Immature natural killer cell (primary cell): ENCODE measurements at places on chromosomes 3 and 15. TPM values are rescaled to one million over a fixed set of nuclear protein-coding genes. Genes with fewer than 3 reads are reported as not detected.
A peak's percentile ranks its signal among the peaks of the same experiment; 100 is the strongest.

The CADM2 gene
- polyA plus RNA-seq: 0.64 TPM

The ABHD6 gene
- 8.5 TPM for polyA plus RNA-seq

GRCh38 chr15:66570327-66570726 lies 4.5 kb upstream of the LCTL start:
- no peak overlapping the region for H3K4me3 ChIP-seq
- H3K4me1 ChIP-seq: no peaks in the 10 kb centered on the region
- no peaks in the 10 kb centered on the region for H3K36me3 ChIP-seq
- no peak for DNase-seq

GRCh38 chr3:177824841-177825240 lies 627.6 kb upstream of the TBL1XR1 start:
- no peak overlapping the region for H3K4me3 ChIP-seq
- H3K36me3 ChIP-seq: no peaks in the 10 kb centered on the region
- H3K27me3 ChIP-seq: no peaks in the 10 kb centered on the region

The LARP6 gene
- polyA plus RNA-seq: not detected

GRCh38 chr3:110886222-110886893 lies 185.3 kb upstream of the NECTIN3 start:
- H3K27me3 ChIP-seq: no peaks in the 10 kb centered on the region
- no peak for DNase-seq
- no peak overlapping the region for H3K4me3 ChIP-seq
- H3K36me3 ChIP-seq: no peaks in the 10 kb centered on the region

DNA sequence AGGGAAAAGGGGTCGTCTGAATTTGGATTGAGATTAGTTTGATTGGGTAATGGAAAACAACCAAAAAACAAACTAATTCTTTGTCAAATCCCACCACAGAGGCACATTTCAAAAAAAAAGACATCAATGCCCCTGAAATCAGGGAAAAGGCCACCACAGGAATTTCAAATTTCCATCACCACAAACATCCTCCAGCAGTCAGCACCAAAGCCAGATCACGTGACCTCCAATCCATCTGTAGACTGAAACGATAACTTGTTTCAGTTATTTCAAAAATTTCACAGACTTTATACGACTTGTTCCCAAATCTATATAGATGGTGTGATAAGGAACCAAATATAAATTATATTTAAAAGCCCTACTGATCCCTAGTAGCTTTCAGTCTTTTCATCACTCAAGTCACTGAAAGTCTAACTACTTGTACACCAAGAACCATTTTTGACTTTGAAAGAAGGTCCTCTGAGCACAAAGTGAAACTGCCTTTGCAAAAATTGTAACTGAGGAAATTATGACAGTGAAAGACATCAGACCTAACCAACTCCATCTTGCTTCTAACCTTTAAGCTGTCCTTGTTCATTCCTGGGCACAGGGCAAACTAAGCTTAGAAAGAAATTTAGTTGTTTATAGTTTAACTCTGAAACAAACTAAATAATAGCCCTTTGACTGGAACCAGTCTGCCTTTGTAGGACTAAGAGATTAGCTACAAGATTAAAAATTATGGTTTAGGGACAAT lies 48.1 kb upstream of the PLCL2 start:
- H3K4me3 ChIP-seq: no peak overlapping the region
- H3K27me3 ChIP-seq: peaks cover 4% of the 10 kb centered on the region
- no peak for DNase-seq
- H3K36me3 ChIP-seq: no peaks in the 10 kb centered on the region
- H3K4me1 ChIP-seq: peaks cover 37% of the 10 kb centered on the region
- H3K27ac ChIP-seq: no peak overlapping the region

GRCh38 chr15:63284335-63284734 lies 6.9 kb downstream of the APH1B start:
- no peak for DNase-seq
- no peak overlapping the region for H3K4me3 ChIP-seq
- H3K4me1 ChIP-seq: peaks cover 22% of the 10 kb centered on the region
- no peaks in the 10 kb centered on the region for H3K27me3 ChIP-seq
- H3K27ac ChIP-seq: no peak overlapping the region

The C3orf22 gene
- polyA plus RNA-seq: not detected

DNA sequence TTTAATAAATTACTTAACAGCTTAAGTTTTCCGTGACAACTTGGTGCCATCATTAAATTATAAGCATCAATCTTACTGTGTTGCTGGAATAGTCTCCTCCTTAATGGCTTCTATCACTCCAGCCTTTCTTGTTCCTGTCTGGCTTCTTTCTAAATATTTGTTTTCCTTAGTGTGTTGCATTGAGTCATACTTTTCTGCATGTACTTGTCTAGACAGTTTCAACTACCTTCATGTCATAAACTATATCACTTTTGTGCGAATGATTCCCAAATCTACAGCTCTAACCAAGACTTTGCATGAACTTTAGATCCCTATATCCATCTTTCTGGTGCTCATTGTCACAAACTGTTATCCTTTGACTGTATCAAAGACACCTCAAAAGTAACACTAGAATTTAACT lies 78.4 kb downstream of the AKAP13 start:
- H3K27ac ChIP-seq: no peak overlapping the region
- peaks cover 42% of the 10 kb centered on the region for H3K4me1 ChIP-seq
- no peak for DNase-seq
- H3K27me3 ChIP-seq: no peaks in the 10 kb centered on the region

- no peaks in the 10 kb centered on the region for H3K4me1 ChIP-seq
- DNase-seq: no peak
- H3K36me3 ChIP-seq: peaks cover 33% of the 10 kb centered on the region
- H3K27me3 ChIP-seq: no peaks in the 10 kb centered on the region
These were observed 39.3 kb downstream of the IL1RAP start for GRCh38 chr3:190552969-190553759.

- H3K4me3 ChIP-seq: no peak overlapping the region
- H3K36me3 ChIP-seq: peaks cover 20% of the 10 kb centered on the region
- H3K4me1 ChIP-seq: peaks cover 19% of the 10 kb centered on the region
- DNase-seq: no peak
- H3K27me3 ChIP-seq: no peaks in the 10 kb centered on the region
These were observed 125.5 kb upstream of the FGF7 start for GRCh38 chr15:49297584-49297983.

GRCh38 chr3:16869261-16870005 lies 15.3 kb upstream of the PLCL2 start:
- DNase-seq: no peak
- peaks cover 12% of the 10 kb centered on the region for H3K4me1 ChIP-seq
- H3K4me3 ChIP-seq: no peak overlapping the region
- no peaks in the 10 kb centered on the region for H3K36me3 ChIP-seq
- peaks cover 13% of the 10 kb centered on the region for H3K27me3 ChIP-seq

DNA sequence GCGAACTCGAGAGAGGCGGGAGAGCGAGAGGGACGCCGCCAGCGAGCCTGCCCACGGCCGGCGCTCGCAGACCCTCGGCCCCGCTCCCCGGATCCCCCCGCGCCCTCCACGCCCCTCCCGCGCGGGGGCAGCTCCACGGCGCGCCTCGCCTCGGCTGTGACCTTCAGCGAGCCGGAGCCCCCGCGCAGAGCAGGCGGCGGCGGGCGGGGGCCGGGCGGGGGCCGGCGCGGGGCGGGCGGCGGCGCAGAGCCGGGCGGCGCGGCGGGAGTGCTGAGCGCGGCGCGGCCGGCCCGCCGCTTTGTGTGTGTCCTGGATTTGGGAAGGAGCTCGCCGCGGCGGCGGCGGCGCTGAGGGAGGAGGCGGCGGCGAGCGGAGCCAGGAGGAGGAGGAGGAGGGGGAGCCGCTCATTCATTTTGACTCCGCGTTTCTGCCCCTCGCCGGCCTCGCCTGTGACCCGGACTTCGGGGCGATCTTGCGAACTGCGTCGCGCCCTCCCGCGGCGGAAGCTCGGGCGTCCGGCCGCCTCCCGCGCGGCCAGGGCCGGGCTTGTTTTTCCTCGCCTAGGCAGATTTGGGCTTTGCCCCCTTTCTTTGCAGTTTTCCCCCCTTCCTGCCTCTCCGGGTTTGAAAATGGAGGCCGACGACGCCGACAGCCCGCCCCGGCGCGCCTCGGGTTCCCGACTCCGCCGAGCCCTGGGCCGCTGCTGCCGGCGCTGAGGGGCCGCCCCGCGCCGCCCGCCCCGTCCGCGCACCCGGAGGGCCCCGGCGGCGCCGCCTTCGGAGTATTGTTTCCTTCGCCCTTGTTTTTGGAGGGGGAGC lies 524 bp downstream of the IGF1R start:
- peaks cover 34% of the 10 kb centered on the region for H3K4me1 ChIP-seq
- DNase-seq: peak; percentile 48
- peak overlapping the region; percentile 94 for H3K27ac ChIP-seq
- H3K36me3 ChIP-seq: no peaks in the 10 kb centered on the region

GRCh38 chr15:57158997-57159668 lies 217.2 kb upstream of the CGNL1 start:
- no peak overlapping the region for H3K27ac ChIP-seq
- H3K27me3 ChIP-seq: no peaks in the 10 kb centered on the region
- no peak overlapping the region for H3K4me3 ChIP-seq
- peaks cover 2% of the 10 kb centered on the region for H3K4me1 ChIP-seq

DNA sequence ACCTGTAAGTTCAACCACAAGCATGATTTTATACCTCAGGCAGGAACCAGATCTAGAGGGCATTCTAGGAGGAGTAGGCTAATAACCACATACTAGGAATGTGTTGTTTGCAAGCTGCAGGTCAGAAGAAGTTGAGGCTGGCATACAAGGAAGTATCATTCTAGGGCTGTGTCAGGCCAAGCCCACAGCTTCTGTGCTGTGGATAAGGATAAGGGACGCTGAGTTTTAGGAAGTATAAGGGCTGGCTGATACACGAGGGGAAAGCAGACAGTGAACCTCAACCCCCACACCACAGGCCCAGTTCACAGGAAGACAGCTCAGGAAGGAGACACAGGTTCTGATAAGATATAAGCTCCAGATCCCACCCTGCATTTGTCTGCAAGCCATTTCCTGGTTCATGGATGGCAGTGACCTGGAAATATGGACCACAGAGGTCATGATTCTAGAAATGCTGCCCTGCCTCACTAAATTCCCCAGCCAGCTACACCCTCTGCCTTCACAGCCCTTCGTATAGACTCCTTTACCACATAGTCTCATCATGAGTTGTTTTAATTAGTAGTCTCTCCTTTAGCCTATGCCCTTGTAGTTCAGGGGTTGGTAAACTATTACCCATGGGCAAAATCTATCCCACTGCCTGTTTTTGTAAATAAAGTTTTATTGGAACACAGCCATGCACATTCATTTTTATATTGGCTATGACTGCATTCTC lies 260.7 kb downstream of the OPA1 start:
- no peak overlapping the region for H3K4me3 ChIP-seq
- H3K27ac ChIP-seq: no peak overlapping the region
- H3K36me3 ChIP-seq: no peaks in the 10 kb centered on the region
- peaks cover 2% of the 10 kb centered on the region for H3K27me3 ChIP-seq

The LRRN1 gene
- polyA plus RNA-seq: not detected

The TEX55 gene
- polyA plus RNA-seq: not detected

The GALK2 gene
- polyA plus RNA-seq: 18.1 TPM

The ZNF385D gene
- not detected for polyA plus RNA-seq

GRCh38 chr3:129059311-129059958 lies 1.1 kb upstream of the GP9 start:
- H3K4me3 ChIP-seq: no peak overlapping the region
- H3K4me1 ChIP-seq: no peaks in the 10 kb centered on the region
- H3K27ac ChIP-seq: no peak overlapping the region

DNA sequence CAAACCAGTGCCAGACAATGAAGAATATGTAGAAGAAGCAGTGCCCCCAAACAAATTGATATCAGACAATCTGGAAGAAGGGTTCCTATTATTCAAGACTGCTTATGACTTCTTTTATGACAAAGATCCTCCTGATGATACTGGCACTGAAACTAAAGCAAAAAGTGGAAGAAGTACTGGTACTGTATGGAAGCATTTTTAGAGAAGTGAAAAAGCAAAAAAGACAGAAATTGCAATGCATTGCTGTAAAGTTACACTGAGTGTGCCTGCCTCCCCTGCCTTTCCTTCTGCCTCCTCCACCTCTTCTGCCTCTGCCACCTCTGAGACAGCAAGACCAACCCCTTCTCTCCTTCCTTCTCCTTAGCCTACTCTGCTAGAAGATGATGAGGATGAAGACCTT lies 167.6 kb downstream of the PLCL2 start:
- no peaks in the 10 kb centered on the region for H3K27me3 ChIP-seq
- H3K27ac ChIP-seq: peak overlapping the region; percentile 3
- no peak for DNase-seq
- peaks cover 52% of the 10 kb centered on the region for H3K36me3 ChIP-seq

DNA sequence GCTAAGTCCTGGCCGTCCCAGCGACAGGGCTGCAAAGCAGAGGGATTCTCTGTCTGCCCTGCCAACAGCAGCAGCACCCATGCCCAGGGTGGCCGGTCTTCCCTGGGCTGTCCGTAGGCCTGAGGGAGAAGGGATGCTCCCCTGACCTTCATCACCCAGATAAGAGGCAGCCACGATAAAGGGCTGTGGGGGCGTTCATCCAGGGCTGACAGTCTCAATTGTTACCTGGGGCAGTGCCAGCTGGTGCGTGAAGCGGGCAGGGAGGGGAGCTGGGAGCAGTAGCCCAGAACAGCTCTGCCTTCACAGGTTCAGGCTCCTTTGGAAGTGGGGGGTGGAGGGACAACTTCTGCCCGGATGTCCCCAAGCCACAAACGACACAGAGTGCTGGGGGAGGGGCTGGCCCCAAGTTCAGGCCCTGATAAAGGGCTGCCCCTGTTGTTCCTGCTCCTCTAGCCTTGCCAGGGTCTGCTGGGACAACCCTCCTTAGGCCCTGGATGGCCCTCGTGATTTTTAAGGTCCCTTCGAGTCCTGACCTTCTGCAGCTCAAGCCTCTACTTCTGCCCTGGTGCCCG lies 94.7 kb downstream of the RAB11A start:
- DNase-seq: no peak
- peaks cover 6% of the 10 kb centered on the region for H3K27me3 ChIP-seq
- H3K27ac ChIP-seq: no peak overlapping the region
- H3K36me3 ChIP-seq: no peaks in the 10 kb centered on the region

DNA sequence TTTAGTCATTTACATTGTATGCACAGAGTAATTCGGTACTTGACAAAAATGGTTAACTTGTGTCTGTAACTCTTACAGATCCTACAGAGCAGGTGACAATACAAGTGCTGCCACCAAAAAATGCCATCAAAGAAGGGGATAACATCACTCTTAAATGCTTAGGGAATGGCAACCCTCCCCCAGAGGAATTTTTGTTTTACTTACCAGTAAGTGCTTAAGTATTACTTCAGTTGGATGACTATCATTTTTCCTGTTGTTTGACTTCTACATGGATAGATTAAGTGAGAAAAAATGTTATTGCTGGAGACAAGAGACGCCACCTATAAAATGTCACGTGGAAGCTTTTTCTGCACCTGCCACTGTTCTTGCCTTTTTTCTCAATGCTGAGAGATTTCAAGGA lies 173.2 kb downstream of the ALCAM start:
- no peak overlapping the region for H3K27ac ChIP-seq
- H3K4me3 ChIP-seq: no peak overlapping the region

- no peaks in the 10 kb centered on the region for H3K36me3 ChIP-seq
- no peak overlapping the region for H3K27ac ChIP-seq
- no peak overlapping the region for H3K4me3 ChIP-seq
- no peaks in the 10 kb centered on the region for H3K4me1 ChIP-seq
These were observed 174.6 kb upstream of the TBL1XR1 start for GRCh38 chr3:177371888-177372287.

GRCh38 chr3:104873331-104873730 lies 493.4 kb upstream of the ALCAM start:
- no peak overlapping the region for H3K4me3 ChIP-seq
- H3K4me1 ChIP-seq: no peaks in the 10 kb centered on the region
- H3K36me3 ChIP-seq: no peaks in the 10 kb centered on the region
- H3K27ac ChIP-seq: no peak overlapping the region
- peaks cover 3% of the 10 kb centered on the region for H3K27me3 ChIP-seq

The SPATA12 gene
- not detected for polyA plus RNA-seq

The COL8A1 gene
- polyA plus RNA-seq: not detected
